NCI-H2171 treated with DMSO at 0.1 percent for 48 hours (cell line): ENCODE measurements at places on chromosomes 7 and 10.

GRCh38 chr10:116429288-116429977, 1.8 kb downstream of the PNLIPRP3 start:
- no peak for DNase-seq

GRCh38 chr10:9656386-9656785, 1361.3 kb upstream of the CELF2 start:
- no peak for DNase-seq

DNA sequence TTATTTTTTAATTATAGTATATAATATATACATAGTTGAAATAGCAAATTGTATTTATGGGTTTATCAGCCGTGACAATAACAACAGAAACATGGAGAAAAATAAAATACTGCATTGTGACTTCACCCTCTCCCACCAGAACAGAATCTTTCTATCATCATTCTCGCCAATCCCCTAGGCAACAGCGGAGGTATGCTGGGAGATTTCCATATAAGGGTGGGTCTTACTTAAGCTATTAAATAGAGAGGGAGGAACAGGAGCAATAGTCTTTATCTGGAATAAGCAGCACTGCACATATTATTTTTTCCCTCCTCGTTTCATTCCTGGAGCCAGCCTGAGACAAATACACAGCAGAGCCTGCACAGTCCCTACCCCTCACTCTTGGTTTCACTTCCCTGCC, 1214.9 kb downstream of the XPNPEP1 start:
- no peak for DNase-seq

- DNase-seq = no peak
These were observed 8.0 kb upstream of the PWWP2B start for GRCh38 chr10:132388891-132389432.

GRCh38 chr10:58473976-58474375, 38.7 kb upstream of the BICC1 start:
- no peak for DNase-seq

DNA sequence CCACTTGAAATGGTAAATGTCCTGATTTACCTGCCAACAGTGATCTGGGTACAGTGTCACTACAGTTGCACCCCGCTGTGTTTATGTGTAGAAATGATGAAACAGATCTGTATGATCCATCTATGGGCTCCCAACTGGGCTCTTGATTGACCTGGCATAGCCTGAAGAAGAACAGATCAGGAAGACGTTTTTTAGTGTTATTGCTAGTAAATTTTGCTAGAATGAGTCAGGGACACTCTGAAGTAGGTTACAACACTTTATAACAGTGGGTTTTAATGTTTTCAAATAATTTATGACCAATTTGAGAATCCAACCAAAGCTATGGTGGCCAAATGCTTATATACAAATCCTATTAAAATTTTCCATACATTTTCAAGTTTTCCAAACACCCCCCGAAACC, 110.3 kb downstream of the DKK1 start:
- no peak for DNase-seq

DNA sequence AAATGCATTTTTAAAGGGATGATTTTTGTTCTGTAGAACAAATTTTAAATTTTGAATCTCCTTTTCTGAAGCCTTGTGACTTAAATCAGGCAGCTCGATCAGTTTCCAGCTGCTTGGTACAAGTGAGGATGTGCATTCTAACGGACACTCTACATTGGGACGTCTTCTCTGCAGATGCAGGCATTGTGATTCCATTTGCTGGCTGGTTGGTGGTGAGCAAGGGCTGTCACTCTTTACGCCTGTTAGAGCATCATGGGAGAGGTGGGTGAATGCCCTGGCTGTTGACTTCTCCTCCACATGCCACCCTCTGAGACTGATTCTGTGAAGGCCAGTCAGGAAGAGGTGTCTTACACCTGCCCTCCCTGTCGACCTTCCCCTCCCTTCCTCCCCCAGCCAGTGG, 240.5 kb upstream of the RNF32 start:
- no peak for DNase-seq

GRCh38 chr10:105837951-105838350, 1196.9 kb downstream of the SORCS3 start:
- no peak for DNase-seq

GRCh38 chr7:2724453-2725177, 36.6 kb downstream of the AMZ1 start:
- no peak for DNase-seq

DNA sequence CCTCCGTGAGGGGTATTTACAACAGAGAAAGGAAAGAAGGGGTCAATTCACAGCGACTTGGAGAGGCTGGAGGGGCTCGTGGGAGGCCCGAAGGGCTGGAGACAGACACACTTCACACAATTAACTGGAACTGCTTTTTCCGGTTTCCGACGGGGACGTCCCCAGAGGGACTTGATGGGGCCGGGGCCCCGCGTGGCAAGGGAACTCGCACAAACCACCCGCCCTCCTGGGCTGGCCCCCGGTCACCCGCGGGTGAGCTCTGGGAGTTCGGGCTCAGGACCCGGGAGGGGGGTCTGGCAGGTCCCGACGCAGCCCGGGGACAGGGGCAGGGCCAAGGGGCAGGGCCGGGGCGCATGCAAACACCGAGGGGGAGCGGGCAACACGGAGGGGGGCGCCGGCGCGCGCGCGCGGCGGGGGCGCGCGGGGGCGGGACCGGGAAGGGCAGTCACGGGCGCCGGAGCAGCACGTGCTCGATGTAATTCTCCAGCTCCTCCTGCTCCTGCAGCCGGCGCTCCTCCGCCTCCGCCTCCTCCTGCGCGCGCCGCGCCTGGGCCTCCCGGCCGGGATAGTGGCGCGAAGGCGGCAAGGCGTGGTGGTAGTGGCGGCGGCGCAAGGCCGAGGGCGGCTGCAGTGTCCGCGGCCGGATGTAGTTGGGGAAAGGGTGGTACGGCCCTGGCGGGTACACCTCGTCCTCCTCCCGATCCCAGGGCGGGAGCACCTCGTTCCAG, 2.7 kb downstream of the VGF start:
- peak; percentile 66 for DNase-seq

DNA sequence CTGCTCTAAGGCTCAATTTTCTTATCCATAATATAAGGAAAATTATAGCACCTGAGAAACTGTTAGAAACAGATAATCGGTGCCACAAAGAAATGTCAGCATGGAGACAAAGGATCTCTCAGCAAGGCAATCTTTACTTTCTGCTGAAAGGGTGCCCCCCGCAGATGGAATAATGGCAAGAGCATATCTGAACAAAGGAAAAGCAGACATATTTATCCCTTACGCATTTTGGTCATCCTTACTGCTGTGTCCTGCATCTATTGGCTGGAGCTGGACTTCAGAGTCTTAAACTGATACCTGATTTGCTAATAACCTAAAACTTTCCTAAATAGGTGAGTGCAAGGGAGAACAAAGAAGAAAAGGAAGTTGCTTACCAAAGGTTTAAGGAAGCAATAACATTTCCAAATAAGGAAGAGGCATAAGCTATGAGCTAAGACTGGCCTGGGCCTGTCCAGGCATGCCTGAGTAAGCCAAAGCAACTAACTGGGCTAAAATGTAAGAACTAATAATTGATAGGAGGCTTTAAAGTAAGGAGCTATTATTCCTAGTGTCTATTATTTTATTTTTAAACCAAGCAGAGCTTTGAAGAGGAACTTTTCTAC, 39.6 kb upstream of the ELMO1 start:
- DNase-seq = peak; percentile 30

DNA sequence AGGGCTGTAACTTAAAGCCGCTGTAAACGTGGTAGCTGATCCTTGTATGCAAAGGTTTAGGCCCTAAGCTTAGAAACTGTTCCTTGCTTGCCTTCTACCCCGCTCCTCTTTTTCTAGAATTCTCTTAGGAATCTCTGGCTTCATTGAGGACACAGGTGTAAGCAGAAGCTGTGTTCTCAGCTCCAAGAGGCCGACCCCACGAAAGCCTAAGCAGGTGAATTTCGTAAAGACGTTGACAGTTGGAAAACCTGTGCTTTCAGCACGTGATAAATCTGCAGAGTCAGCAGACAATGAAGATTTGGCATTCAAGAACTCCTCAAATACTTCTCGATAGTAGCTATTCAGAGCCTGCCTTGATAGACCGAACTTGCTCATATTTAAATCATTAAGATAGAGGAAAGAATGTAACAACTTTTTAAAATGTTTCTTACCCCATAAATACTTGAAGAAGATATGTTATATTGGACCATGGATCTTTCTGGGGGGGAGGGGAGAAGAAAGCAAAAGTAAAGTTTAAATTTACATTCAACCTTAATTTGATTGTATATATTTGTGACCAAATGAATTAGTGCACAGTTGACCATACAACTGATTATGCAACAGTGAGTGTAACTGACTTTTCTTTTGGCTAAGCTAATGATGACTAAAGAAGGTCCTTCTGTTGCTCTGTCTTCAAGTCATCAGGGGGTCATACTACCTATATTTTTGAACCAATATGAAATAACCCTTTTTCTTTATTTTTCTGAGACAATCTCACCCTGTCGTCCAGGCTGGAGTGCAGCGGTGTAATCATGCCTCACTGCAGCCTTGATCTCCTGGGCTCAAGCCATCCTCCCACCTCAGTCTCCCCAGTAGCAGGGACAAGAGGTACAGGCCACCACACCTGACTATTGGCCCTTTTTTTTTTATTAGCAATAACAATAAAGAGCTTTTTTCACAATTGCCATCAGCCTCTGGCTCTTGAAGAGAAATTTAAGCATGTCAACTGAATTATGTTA, 1.2 kb upstream of the GDI2 start:
- no peak for DNase-seq

DNA sequence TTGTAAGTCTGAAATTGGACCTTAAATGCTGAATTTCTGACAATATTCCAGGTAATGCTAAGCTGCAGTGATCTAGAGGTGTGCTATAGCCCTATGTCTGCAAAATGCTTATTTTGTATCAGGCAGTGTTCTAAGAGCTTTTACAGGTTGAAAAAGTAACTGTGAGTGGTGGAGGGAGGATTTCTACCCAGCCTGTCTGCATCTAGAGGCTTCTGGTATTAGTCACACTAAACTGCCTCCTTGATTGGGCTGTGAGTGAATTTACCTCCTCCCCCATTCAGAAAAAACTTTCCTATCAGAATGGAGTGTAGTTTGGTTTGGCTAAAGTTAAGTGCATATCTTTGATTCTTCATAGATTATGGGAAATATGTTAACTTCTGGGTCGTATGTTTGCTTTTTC, 56.8 kb downstream of the BBS9 start:
- DNase-seq = no peak

DNA sequence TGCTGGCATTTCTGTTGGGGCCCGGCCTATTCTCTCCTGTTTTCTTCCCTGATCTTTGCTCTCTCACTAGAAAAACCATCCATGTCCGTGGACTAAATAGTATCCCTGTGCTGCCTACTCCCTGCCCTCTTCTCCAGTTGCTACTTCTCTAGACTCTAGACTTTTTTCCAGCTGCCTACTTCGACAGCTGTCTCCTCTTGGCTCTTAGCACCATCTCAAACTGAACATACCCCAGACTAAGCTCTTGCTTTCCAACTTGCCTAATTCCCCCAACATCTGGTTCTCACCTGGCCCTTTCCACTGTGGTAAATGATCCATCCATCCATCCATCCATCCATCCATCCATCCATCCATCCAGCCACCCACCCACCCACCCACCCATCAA, 19.5 kb downstream of the ADCYAP1R1 start:
- no peak for DNase-seq

GRCh38 chr7:74430961-74431466, 22.7 kb upstream of the GTF2IRD1 start:
- DNase-seq = no peak

DNA sequence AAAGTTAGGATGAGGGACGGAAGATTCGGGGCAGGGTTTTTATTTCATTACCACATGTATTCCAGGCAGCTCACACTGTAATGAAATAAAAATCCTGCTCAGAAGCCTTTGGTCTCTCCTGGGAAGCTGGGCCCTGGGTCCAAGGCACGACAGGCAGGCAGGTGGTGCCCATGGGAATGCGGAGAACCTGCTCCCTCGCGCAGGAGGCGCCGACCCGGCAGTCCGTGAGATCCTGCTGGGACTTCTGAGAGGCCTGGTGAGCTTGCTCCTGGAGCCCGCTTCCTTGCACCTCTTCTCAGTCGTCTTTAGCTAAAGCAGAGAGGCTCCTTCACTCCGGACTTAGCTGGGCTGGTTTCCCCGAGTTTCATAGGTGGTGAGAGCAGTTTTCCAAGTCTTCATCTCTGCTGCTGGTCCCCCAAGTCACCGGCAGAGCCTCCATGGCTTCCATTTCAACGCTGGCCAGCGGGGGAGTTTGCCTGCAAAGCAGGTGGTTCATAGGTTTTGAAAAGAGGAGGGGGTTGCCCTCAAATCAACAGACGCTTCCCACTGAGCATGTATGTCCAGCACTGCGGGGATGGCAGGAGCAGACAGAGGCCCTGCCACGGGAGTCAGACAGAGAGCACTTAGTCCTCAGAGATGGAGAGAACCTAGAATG, 24.5 kb downstream of the IL15RA start:
- DNase-seq = no peak

GRCh38 chr7:149355390-149356048, 93.5 kb downstream of the ZNF783 start:
- DNase-seq = peak; percentile 5

DNA sequence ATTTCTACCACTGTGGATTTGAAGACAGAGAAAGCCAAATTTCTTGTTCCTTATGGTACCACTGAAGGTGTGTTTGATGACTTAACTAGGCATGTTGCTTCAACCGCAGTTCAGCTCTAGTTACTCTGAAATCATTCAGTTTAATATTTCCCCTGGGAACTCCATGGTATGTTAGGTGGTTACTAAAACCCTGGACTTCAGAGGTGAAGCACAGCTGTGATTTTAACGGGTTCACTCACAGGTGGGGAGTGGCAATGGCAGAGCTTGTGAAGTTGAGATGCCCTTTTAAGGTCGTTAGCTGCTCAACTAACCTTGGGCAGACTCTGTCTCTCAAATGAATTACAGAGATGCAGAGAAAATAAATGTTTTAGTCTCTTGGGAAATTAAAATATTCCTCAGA, 163.6 kb upstream of the PHYHIPL start:
- no peak for DNase-seq

DNA sequence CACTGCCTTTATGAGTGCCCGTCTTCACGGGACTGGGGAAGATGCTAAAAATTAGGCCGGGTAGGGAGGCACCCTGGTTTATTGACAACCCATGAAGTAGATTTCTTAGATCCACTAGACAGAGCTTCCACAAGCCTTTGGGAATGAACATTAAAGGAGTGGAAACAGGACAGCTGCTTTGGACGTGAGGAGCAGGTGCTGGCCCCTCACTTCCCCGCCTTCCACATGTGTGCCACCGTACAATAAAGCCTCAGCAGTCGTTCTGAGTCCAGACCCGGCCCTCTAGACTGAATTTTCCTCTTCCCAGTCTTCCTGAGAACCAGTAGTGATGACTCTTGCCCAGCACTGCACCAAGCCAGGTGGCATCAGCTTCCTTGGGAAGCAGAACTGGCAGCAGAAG, 282.4 kb downstream of the CELF2 start:
- no peak for DNase-seq

- DNase-seq = no peak
These were observed 1.8 kb downstream of the PGAM2 start for GRCh38 chr7:44063547-44063893.

DNA sequence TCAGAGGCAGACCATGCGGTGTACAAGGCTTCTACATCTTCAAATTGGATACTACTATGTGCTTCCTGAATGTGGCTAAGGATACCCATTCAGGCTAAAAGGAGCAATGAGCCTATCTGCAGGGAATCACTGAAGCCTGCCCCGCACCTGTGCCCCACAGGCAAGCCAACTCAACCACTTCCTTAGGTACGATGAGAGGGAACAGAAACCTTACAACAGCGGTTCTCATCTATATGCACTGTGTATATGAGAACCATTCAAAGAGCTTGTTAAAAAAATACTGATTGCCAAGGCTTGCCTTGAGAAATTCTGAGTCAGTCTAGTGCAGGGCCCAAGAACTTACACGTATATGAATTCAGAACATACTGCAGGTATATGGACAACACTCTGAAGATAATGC, 679.6 kb downstream of the PARD3 start:
- DNase-seq = no peak
